Activated CD8-positive, alpha-beta memory T cell treated with anti-CD3 and anti-CD28 coated beads for 1 hour (primary cell): ENCODE measurements at places on chromosomes 2 and 18.

DNA sequence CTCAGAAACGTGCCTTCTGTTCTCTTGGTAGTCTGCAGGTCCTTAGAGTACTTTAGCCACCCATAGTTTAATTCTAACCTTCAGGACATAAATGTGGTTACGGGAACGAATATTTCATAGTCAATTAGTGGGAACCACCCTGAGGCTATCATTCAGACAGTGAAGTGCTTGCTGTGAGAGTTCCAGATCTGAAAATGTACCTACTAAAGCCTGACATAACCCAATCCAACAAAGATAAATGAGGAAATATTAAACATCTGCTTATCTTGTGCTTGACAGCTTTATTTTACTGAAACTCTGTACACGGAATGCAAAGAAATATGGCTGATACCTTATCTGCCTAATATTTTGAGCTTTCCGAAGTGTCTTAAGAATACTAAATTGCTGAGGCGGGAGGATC, 43.0 kb downstream of the RAB27B start:
- DNase-seq = no peak

DNA sequence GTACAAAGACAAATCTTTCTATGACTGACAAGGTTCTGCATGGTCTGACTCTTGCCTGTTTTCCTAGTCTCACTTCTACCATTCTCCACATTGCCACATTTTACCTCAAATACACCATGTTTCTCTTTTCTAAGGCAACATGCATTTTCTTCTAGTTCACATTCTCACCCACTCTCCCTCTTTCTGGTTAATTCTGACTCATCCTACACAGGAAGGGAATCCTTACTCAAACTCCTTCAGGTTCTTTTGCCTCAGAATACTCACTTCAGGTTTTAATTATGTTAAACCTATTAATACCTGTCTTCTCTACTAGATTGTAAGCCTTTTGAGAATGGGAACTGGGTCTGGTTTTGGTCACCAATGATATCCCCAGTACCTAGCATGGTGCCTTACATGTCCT, 47.2 kb downstream of the MAP2 start:
- DNase-seq = no peak

DNA sequence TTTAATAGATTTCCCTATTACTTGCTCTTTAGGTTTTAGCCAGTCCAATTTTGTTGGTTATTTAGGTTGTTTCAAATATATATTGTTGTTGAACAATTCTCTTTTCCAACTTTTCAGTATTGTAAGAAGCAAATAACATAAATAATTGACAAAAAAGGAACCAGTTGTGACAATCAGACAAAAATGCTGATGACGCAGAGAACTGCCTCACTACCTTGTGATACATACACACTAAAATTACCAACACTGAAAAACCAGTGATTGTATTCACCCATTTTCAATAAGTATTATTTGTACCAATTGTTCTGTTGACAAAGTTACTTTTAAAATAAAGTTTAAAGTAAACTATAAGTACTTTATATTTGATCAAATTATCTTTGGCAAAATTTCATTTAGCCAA, 43.1 kb upstream of the NABP1 start:
- DNase-seq = no peak

DNA sequence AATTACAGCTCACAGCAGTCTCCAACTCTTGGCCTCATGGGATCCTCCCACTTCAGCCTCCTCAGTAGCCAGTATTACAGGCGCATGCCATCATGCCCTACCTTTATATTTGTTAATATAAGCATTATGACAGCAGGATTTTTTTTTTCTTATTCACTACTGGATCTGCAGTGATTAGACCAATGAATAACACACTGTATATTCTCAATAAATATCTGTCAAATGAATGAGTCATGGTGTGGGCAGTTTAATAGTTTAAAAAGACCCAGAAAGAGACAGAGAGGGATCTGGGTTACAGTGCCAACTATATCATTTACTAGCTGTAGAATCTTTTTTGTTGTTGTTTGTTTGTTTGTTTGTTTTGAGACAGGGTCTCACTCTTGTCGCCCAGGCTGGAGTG, 62.4 kb upstream of the LTBP1 start:
- no peak for DNase-seq

DNA sequence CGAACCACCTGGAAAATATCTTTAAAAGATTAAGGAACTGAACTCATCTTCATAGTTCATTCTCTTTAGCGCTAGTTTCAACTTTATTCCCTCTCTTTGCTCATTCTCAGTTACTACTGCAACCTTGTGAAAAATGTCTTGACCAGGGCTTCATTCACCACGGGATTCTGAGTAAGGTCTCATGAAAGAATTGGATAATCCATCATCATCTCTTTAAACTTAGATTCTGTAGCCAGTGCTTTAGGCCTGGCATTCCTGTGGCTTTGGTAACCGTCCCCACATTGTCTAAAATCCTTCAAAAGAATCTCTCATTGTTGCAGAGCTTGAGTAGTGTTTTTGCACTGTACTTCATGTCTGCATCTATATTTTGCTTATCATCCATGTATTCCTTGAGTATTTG, 229.5 kb downstream of the ETAA1 start:
- no peak for DNase-seq

DNA sequence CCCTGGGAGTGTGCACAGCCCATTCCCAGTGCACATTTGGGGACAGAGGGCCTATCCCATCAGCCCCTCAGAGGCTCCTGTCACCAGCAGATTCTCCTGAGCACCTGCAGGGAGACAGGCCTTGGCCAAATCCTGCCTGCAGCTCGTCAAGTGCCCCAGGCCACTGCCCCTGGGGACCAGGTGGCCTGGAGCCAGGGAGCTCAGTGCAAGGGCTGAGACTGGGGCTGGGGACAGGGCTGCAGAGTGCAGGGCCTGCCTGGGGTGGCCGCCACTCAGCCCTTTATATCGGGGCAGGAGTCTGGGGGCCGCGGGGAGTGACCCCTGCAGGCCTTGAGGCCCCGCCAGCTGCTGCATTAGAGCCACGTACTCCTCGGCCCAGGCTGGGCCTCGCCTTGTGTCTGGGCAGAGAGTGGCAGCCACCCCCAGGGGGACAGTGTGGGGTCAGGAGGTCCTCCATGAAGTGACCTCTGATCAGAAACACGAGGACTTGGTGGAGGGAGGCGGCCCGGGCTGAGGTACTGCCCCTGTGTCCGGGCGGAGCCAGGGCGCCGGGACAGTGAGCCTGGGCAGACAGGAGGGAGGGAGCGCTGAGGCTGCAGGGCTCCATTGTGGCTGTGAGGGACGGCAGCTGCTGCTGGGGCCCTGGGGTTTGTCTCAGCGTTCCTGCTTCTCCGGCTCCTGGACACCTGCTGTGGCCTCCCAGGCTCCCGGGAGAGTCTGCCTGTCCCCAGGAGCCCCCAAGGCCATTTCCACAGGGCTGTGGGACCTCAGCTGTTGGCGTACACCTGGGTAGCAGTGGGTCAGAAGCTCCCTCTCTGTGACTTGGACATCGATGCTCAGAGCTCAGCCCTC, 24.2 kb downstream of the GPC1 start:
- no peak for DNase-seq

DNA sequence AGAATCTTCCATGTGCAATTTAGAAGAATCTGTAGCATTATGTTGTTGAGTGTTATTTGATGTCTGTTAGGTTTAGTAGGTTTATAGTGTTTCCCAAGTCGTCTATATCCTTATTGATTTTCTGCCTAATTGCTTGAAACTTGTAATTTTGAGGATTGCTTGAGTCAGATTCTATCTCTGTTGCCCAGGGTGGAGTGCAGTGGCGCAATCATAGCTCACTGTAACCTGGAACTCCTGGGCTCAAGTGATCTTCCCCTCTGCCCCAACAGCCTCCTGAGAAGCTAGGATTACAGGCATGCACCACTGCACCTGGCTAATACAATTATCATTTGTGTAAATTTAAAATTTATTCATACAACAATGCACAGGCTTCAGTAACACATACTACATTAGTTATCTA, 3.1 kb upstream of the TCF23 start:
- no peak for DNase-seq

DNA sequence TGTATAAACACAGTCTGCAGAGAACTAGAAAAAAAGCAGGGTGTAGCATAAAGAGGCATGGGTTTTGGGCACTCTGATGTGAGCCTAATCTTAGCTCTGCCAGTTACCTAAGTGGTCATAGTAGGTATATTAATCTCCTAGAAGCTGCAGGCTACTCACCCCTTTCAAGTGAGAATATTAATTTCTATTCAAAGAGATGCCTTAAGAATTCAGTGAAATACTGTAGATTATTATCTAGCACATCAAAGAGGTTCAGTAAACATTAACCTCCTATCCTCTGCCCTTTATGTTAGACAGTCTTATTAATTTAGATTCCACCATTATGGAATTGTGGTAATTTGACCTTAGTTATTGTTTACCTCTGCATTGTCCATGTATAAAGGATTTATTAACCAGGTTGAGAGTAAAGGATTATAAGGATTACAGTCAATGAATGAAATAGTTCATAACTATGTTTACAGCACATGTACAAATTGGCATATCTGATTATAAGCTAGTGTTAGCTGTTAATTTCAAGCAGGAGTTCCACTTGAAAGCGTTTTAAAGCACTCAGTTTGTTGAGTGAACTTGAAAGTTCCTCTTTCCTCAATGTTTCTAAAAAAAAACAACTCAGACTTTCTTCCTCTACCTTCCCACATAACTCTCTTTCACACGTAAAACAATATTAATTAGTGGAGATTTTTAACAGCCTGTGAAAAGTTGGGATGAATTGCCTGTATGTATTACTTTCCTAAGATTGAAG, 150.6 kb upstream of the EPC2 start:
- no peak for DNase-seq

DNA sequence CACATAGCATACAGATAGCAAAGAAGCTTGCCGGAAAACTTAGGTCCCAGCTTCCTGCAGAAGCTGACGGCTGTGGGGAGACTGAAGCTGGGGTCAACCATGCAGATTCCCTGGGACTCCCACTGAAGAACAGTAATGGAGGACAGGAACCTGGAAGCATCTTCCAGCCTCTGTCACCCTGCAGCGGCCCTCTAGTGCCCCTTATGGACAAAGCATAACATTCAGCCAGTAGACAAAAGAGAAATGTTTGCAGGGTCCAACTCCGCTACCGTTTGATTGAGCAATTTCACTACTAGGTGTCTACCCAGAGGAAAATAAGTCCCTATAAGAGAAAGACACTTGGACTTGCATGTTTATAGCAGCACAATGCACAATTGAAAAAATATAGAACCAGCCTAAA, 460.6 kb downstream of the CNTNAP5 start:
- DNase-seq = no peak

DNA sequence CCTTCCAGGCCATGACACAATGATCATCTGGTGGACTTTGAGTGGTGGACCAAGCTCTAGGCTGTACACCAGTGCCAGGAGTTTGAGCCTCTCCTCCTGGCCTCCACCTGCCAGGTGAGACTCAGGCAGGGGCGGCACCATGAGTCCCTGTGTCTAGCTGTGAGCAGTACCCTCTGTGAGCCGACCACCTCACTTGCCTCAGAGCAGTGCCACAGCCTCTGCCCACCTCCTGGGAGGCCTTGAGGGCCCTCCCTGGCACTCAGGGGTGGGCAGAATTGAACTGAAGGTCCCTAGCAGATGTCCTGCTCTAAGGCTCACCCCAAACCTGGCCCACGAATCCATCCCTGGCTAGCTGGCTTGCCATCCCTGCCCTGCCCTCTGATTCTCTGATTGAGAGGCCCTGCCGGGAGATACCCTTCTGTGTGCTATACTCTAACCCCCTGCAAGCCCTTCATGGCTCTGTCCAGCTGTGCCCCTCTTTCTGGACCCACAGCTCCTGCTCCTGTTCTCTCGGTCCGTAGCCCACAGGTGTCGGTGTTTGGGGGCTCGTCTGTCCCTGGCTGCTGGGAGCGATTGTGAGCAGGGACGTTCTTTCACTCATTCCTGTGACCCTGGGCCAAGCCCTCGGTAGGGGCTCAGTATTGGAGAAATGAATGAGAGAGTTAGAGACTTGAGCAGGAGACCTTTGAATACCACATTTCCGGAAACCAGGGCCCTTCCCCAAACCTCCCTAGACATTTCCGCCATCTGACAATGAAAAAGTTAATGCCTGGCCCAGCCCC, 70.0 kb downstream of the INHBB start:
- no peak for DNase-seq

GRCh38 chr18:76997951-76998808, 134.4 kb downstream of the MBP start:
- DNase-seq = no peak

GRCh38 chr18:35107216-35107615, 66.0 kb downstream of the MAPRE2 start:
- DNase-seq = no peak

DNA sequence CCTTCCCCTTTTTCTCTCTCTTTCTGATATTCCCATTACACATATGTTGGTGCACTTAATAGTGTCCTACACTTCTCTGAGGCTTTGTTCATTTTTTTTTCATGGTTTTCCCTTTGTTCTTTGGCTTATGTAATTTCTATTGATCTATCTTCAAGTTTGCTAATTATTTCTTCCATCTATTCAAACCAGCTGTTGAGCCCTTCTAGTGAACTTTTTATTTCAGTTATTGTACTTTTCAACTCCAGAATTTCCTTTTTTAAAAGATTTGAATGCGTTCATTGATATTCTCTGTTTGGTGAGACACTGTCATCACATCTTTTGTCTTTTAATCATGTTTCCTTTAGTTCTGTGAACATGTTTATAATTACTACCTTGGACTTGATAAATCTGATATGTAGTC, 118.2 kb downstream of the ARHGEF4 start:
- no peak for DNase-seq

- DNase-seq = no peak
These were observed 217.9 kb upstream of the ITGA4 start for GRCh38 chr2:181239201-181239799.

DNA sequence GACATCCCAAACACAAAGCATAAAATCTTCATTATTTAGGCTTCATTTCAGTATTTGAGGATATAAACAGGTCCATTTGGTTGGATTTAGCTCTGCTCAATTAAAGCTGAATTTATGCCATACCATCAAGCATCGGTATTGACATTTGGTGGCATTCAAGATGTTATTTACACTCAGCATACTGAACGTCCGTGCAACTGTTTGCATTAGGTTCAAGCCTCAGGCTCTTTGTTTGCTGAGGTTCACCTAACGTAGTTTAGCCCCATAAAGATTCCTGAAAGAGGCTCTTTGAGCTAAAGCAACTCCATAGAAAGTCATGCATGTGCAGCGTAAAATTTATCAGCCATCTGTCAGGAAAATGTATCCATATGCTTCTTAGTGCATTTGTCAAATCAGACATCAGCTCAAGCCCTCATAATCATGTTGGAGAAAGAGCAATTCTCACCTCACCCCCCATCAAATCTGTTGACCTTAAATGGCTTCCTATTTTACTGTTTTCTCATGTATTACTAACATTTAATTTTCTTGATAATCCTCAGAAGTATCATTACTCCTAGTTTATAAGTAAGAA, 366.9 kb downstream of the EPHA4 start:
- DNase-seq = no peak

- DNase-seq = no peak
These were observed 74.2 kb upstream of the MC4R start for GRCh38 chr18:60446821-60447220.

- DNase-seq = no peak
These were observed 5.2 kb downstream of the RETREG2 start for GRCh38 chr2:219183151-219183772.

- DNase-seq = no peak
These were observed 253.3 kb upstream of the TANK start for GRCh38 chr2:160906878-160907277.

GRCh38 chr2:112666761-112667122, 21.0 kb downstream of the SLC20A1 start:
- DNase-seq = no peak
